Central memory CD8-positive, alpha-beta T cell (primary cell): ENCODE measurements at places on chromosomes 2 and 18.
A peak's percentile ranks its signal among the peaks of the same experiment; 100 is the strongest.

DNA sequence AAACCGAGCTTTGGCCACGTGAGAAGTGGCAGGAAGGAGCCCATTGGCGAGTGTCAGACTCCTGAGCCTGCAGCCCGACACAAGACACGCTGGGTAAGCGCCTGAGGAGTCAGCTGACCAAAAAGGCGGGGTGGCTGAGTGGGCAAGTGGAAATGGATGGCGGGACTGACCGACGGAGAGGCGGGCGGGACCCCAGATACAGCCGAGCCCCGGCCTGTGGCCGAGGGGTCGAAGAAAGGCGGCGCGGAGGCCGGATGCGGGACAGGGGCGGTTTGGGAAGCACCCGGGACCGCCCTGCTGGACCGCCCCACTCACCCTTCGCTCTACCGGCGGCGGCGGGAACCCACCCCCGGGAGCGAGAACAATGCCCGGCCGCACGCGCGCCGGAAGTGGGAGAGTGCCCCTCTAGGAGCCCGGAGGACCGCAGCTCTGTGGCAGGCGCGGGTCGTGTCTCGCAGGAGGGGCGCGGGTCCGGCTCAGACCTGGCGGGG, 22.8 kb downstream of the ZSCAN30 start:
- peak overlapping the region; percentile 97 for H3K27ac ChIP-seq
- peak; percentile 46 for DNase-seq
- H3K27me3 ChIP-seq, result no peaks in the 10 kb centered on the region
- H3K4me1 ChIP-seq, result peaks cover 28% of the 10 kb centered on the region
- peak overlapping the region; percentile 96 for H3K4me3 ChIP-seq
- H3K36me3 ChIP-seq, result peaks cover 8% of the 10 kb centered on the region

DNA sequence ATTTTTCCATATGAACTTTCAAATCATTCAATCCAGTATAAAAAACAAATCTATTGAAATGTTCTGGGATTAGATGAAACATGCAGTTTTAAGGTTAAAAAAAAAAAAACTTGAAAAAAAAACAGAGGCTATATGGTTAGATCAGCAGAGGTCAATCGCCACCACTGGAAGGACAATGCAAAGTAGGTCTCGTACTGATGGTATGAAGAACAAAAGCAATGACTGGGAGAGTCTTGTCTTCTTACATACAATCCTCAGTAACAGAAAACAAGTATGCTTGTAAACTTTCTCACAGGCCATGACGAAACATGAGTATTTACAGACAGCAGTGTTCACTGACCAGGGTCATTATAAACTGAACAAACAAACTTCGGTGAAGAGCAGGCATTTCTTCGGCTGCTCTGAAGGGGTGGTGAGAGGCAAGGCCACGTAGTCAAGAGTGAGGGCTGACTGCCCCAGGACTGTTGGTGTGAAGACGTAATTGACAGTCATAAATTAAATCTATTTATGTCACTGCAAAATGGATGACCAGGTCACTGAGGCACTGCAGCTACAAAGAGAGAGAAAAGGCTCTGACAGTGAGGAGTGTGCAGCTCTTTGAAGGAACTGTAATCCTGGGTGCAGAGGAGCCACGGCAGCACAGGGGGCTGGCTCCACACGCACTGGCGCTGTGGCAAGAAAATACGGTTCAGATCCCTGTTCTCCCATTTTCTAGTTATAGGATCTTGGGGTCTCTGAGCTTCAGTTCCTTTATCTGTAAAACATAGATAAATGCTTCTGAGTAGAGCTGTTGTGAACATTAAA, 60.0 kb downstream of the NXPH2 start:
- H3K4me1 ChIP-seq, result no peaks in the 10 kb centered on the region
- no peak overlapping the region for H3K27ac ChIP-seq
- no peaks in the 10 kb centered on the region for H3K36me3 ChIP-seq
- no peak for DNase-seq
- H3K4me3 ChIP-seq, result no peak overlapping the region

GRCh38 chr18:65994302-65994701, 243.5 kb downstream of the CDH7 start:
- H3K27me3 ChIP-seq, result no peaks in the 10 kb centered on the region
- no peak overlapping the region for H3K4me3 ChIP-seq
- H3K36me3 ChIP-seq, result no peaks in the 10 kb centered on the region

DNA sequence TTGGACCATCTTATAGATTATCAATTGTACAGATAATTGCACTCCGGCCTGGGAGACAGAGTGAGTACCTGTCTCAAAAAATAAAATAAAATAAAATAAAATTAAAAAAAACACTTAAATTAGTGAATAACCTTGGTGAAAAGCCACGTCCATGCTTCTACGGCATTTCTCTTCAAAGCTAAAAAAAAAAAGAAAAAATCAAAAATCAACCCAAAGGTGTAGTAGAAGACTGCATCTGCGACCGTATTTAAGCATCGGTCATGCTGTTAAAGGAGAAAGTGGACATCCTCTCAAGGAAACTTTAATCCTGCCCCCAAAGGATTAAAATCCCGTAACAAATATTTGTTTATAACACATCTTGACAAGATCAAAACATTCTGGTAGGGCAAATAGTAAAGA, 350 bp upstream of the RNF138 start:
- peak overlapping the region; percentile 97 for H3K4me3 ChIP-seq
- peaks cover 31% of the 10 kb centered on the region for H3K4me1 ChIP-seq
- H3K27ac ChIP-seq, result peak overlapping the region; percentile 94

DNA sequence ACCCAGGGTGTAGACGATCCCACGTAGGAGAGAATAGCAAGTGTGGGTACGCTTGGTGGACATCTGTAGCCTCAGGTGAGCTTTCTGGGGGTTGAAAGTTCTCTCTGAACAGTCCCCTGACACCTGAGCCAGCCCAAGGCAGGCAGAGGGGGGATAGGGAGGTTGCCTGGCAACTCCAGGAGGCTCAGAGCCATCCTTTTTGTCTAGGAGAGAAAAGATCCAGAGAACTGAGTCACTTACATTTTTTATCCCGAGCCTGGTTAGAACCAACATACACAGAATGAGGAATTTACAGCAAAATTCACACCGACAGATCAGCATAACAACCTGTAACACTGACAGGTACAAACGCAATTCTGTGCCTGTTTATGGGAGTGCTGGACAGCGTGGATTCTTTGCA, 113.2 kb downstream of the SH3BP4 start:
- no peaks in the 10 kb centered on the region for H3K4me1 ChIP-seq
- H3K27ac ChIP-seq, result no peak overlapping the region
- no peaks in the 10 kb centered on the region for H3K36me3 ChIP-seq
- peaks cover 60% of the 10 kb centered on the region for H3K27me3 ChIP-seq

DNA sequence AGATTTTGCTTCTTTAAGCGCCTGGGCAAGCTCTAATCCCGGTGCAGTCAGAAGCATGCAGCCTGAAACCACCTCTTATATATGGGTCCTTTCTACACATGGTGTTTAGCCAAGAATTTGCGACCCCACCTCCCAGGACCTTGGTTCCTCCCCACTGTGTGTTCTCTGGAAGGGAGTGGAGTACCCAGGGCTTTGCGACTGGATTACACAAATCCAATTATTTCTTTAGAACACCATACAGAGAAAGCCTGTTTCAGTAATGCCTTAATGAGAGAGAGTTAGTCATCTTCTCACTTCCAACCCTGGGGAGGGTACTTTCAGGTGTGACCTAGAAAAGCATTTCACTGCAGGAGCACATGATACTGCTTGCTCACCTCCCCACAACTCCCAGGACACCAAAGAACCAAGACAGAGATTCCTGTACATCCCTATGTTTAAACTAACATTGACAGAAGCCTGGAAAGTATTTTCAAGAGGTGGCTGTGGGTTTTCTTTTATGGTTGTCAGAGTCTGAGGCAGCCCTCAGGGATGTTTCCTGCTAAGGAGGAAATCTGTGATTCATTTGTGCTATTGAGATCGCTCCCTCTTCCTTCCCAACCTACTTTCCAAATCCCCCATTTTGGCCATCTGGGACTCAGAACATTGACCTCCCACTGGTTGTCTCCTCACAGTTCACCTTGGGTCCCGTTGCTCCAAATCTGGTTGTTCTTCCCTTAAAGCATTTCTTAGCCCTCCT, at the start of gene CAPN14:
Gene CAPN14, minus strand, starts transcription at position 51 of the 736 bp plus-strand sequence. CDS start 12,068 bp downstream, outside the sequence.
- H3K27ac ChIP-seq, result no peak within 1 kb of the TSS
- H3K27me3 ChIP-seq, result peaks cover 38% of the 10 kb centered on the region
- H3K4me3 ChIP-seq, result no peak within 1 kb of the TSS
- no peaks in the 10 kb centered on the region for H3K36me3 ChIP-seq
- H3K4me1 ChIP-seq, result no peaks in the 10 kb centered on the region
- DNase-seq, result no peak
